ENCODE measurements at places on chromosomes 4 and X.

DNA sequence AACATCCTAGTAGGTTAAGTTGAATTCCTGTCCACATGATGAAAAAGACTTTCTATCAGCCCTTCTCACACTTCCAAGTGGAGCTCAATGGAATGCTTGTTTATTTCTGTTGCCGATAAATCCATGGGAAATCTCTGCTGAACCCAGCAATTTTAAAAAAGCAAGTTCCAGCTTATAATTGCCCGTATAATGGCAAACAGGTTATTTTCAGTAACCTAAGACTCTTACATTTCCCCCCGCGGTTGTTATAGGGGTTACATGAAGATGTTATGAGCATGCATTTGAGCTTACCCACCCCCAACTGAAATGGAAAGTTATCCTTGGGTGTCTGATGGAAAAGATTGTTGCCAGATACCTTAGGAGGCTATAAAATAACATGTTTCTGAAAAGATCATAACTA is 136.2 kb downstream of the PALLD start:
- DNase-seq, result no peak

DNA sequence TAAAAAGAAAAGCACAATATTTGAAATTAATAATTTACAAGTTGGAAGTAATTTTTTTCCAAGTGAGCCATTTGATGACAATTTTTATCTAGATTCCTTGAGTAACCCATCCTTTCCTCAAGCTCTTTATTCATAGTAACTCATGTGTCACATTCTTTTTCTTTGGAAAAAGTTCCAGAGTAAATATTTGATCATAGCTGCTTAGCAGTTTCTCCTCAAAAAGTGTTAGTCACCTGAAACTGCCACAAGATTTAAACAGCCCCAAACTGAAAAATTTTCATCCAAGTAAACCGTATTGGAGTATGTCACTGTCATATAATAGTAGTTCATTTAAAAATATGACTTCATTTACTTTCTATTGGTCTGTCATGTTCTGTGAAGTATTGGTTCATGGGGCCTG is 94.6 kb upstream of the CASK start:
- no peak for DNase-seq

DNA sequence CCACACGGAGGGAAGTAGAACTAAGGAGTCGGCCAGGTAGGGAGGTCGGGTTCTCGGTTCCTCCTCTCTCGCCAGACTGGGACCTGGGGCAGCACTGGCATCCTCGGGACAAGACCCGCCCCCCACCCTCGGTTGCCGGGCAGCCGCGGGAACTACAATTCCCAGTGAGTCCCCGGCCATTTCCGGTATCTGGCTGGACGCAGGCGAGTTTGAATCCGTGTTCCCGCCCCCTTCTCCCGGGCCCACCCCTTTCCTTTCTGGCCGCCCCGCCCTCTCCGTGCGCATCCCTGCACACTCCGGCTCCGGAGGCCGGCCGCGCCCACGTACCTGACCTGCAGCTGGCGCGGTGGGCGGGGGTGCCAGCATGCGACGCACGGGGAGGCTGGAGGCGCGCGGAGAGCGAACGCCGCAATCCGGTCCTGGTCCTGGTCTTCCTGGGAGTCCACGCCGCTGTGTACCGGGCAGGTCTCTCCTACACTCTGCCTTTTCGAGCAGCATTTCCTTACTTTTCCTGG is 10.2 kb upstream of the DLG3 start:
- peak; percentile 60 for DNase-seq

DNA sequence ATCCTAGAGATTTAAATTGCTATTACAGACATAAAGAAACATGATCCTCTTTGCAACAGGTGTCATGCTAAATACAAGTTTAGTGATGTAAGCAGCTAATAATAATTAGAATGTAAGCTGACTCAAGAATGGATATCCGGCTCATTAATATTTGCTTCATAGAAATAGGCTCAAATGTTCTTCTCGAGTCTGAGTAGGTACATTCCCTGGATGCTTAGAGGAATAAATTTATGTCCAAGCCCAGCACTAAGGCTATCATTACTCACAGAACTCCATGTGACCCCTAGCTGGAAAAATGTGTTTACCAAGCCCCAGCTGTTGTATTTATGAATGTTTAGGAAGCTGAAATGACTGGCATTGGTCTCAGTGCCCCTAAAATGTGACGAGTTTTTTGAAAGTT is 87.6 kb upstream of the TSPAN7 start:
- no peak for DNase-seq

DNA sequence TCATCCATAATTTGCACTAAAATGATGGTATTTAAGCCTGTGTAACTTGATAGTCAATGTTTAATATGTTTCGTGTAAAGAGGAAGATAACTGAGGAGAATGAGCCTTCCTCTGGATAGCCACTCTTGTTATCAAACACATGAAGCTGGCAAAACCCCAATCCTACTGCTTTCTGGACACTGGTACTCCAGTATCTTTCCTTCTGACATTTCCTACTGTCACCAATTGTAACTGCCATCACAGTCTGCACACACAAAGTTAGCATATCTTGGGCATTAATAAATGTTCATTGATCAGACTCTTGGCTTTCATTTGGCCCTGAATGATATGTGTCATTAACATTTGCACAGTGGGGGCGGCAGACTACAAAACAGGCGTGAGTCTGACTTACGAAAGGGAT is 419.1 kb downstream of the TMA16 start:
- DNase-seq, result no peak

- peak; percentile 79 for DNase-seq
Measured at GRCh38 chr4:79678472-79679202, 270.6 kb upstream of the GK2 start.

- no peak for DNase-seq
Measured at GRCh38 chrX:18929775-18930174, 54.1 kb downstream of the PHKA2 start.

GRCh38 chrX:134388161-134389109 is 71.5 kb upstream of the HPRT1 start:
- no peak for DNase-seq

GRCh38 chr4:97493815-97494518 is 649.3 kb downstream of the STPG2 start:
- DNase-seq, result peak; percentile 74

GRCh38 chrX:46575991-46576392 is 2.4 kb downstream of the CHST7 start:
- DNase-seq, result no peak

GRCh38 chr4:184883024-184883423 is 57.3 kb upstream of the ACSL1 start:
- no peak for DNase-seq

DNA sequence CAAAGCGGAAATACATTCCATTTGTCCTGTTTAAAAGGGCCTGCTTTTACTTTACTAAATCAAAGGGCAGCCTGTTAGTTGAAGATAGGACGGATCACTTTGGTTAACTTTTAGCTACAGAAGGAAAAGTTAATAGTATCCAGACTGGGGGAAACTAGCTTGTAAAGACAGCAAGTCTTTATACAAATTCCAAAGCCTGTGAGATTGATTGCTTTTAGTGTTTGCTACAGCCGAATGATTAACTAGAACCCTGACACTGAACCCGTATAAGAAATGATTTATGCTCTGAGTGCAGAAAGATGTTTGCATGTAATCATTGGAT is 93.4 kb downstream of the FRAS1 start:
- no peak for DNase-seq

- DNase-seq, result peak; percentile 2
Measured at GRCh38 chrX:150012647-150013381, 74.5 kb upstream of the EOLA2 start.

DNA sequence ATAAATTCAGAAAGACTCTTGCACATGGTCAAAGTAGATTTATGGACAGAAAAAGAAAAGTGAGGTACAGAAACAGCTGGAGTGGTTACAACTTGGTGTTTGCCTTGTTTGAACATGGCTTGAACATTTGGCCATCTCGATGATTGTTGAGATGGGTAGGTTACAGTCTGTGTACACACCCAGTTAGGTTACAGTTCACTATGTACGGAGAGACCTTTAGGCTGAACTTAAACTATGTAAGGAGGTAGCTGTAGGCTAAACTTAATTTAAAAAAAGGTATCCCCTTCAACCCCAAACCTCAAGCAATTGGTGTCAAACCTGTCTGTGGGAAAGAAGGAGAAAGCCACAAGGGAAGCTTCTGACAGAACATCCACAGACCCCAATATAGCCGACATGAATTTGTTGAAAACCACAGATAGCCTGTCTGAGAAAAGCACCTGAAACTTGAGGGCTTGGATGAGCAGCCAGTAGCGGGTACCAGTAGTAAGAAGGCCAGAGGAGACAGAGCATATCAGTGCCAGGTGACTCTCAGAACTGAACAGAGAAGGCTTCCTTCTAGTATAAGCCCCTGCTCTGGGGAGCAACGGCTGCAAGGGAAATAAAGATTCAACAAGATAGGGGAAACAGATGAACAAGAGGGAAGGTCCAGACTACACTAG is 247.9 kb upstream of the GALNTL6 start:
- no peak for DNase-seq

- DNase-seq, result no peak
Measured at GRCh38 chrX:44778254-44778653, 65.6 kb upstream of the DUSP21 start.

GRCh38 chr4:110666030-110666429 is 43.2 kb upstream of the PITX2 start:
- no peak for DNase-seq

DNA sequence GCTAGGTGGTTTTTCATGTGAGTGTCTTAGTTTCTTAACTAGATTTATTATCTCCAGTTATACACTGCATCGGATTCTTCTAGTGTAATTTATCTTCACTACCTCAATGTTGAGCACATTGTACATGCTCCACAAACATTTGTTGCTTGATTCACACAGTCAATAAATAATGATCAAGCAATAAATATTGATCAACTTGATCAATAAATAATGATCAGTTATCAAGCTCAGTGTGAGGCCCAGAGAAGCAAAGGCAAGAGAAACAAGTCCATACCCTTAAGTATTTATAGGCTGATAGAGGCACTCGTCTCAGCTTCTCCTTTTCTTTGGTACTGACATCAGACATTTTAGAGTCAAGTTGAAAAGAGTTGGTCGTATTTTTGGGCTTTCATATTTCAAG is 5.1 kb upstream of the VBP1 start:
- no peak for DNase-seq

GRCh38 chr4:64781737-64782326 is 372.6 kb upstream of the TECRL start:
- DNase-seq, result peak; percentile 2
